ENCODE measurements at places on chromosomes 5 and 9.

DNA sequence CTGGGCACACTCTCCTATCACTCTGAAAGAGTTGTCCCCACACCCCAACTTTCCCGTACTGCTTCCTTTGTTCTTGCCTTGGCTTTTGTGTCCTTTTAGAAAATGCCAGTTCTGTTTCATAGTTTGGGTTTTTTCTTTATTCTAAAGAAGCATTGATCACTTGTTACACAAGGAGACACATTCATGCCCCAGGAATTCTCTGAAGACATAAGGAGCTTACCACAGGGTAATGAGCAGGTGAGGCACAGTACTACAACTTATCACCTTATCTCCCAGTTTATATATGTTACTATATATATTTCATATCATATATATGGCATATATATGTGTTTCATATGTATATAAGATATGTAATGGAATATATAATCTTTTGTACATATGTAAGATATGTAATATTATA is 6.5 kb upstream of the SSBP2 start:
- DNase-seq: no peak

GRCh38 chr5:114415760-114416159 is 53.9 kb downstream of the KCNN2 start:
- DNase-seq: no peak

GRCh38 chr9:34366365-34366764 is 10.3 kb downstream of the MYORG start:
- DNase-seq: no peak

GRCh38 chr5:172111852-172112225 is 76.2 kb downstream of the STK10 start:
- no peak for DNase-seq

- DNase-seq: peak; percentile 42
Observed at GRCh38 chr5:154484393-154485095, 6.5 kb upstream of the HAND1 start.

DNA sequence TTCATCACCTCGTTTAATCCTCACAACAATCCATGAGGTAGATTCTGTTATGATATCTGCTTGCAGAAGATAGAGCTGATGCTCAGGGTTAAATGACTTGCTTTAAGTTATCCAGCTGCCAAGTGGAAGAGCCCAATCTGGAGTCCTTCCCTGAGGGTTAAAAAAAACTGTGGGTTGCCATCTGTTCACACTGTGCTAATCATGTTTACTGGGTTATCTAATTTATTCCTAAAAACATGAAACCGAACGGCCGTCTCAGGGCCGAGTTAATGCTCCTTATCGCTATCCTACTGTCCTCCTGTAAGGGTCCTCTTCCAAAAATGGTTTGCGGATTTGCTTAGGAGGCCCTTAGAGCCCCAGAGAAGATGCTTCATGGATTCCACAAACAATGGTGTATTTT is 153.3 kb downstream of the YIPF5 start:
- DNase-seq: no peak

DNA sequence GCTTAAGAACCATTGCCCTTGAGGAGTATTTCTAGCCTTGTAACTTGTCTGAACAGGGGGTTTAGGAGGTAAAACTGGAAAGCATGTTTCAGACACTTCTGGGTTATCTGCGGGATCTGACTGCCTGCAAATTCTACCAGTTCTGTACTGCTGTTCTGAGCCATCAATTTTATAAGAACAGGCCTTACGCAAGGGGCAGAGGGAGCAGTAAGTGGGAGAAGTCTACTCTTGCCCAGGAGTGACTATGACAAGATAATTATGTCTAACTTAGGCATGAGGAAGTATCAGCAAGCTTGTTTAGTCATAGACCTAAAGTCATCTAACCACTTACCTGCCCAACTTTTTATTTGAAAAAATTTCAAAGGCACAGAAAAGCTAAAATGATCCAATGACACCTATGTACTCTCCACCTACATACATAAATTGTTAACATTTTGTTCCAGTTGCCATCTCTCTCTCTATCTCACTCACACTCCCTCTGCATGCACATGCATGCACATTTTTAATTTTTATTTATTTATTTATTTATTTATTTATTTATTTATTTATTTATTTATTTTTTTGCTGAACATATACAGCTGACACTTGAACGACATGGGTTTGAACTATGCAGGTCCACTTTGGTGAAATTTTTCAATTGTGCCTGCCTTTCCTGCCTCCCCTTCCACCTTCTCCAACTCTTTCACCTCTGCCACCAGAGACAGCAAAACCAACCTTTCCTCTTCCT is 18.4 kb upstream of the DEPDC1B start:
- DNase-seq: no peak

DNA sequence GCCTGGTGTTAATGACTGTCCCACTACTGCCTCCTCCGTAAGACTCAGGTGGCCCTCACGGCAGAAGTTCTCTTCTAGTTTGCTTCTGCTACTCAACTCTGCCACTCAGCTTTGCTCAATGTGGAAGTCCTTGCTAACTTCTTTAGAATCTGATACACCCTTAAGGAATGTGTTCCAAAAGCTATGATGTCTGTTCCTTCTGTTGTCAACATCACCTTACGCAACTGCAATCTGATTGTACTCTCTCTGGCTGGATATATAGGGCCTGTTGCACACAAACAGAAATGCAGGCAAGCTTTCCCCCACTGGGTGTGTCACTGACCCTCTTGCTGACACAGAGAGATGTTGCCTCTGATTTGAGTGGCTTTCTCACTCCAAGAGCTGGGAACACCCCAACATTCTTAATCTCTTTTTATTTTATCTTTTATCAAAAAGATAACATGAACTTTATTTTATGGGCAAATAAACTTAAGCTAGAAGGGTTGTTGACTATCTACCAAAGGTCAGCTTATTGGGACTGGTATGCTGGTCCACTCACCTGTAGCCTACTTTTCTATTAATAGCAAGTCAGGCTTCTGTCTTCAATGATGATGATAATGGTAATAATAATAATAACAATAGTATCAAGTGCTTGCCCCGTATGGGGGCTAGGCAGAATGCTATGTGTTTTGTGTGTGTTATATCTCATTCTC is 25.2 kb downstream of the TMEM252 start:
- no peak for DNase-seq

DNA sequence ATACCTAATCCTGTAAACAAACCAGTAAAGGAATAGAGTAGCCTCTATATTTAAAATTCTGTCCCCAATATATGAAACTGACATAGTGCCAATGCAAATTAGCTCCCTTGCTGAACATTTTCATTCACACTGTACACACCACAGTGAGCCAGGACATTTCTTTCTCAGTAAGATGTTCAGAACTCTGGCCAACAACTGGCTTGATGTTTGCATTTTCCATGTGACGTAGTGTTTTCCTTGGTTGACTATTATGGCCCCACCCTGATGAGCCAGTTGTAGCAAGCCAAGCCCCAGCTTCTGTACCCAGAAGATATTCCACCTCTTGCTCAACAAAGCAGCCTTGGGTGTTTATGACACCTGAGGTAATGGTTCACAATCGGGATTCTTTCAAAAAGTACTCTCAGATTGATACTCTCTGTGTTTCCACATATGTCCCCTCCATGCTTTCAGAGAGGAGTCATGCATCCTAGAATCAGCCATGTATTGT is 17.7 kb upstream of the ANXA1 start:
- DNase-seq: no peak

- peak; percentile 93 for DNase-seq
Observed at GRCh38 chr5:151696470-151697061, 9.9 kb upstream of the SPARC start.

GRCh38 chr5:142324136-142324870 is 518 bp downstream of the SPRY4 start:
- no peak for DNase-seq

DNA sequence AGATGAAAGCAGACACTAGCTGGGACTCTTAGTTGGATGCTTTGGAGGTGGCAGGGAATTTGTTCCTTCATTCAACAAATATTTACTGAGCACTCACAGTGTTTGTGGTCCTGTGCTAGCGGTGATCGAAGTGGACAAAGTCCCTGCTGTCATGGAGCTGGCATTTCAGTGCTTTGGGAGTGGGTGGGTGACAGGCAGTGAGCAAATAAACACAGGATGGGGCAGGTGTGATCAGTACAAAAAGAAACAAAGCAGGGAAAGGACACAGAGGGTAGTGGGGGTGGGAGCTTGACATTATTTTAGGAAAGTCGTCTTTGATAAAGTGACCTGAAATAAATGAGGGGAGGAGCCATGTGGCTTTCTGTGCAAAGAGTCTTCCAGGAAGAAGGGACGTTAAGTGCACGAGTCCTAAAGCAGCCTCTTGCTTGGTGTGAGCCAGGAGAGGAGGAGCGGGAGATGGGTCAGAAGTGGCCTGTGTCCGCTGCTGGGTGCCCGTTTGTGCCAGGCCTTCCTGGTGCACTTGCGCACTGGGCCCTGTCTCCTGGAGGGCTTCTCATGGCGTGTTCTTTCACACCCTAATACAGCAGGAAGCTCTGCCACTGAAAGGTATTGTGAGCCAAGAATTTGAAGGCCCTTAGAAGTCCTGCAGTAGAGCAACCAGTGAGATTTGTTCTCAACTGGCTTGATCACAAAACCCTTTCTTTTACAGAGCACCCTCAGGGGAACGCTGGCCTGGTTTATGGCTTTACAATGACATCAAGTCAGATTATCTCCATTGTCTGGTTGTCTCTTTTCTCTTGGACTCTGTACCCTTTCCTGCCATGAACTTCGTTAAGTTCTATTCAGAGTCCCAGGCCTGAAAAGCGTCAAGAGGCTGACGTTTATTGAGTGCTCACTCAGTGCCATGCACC is 14.8 kb downstream of the NDST1 start:
- DNase-seq: no peak

DNA sequence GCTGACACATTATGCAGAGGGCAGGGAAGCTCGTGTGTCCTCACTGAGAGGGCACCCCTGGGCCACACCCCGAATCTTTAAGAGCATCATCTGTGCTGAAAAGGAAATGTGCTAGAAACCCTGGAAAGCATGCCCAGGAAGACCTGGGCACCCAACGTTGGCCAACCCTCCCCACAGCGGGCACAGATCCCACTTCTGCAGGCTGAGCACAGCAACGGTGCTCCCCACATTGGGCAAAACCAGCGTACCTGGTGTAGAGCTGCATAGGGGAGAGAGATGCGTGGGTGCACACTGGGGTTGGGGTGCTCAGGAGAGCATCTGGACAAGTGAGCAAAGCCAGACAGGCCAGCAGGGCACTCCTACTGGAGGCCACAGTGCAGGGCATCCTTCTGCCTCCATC is 32.6 kb downstream of the ROR2 start:
- no peak for DNase-seq

DNA sequence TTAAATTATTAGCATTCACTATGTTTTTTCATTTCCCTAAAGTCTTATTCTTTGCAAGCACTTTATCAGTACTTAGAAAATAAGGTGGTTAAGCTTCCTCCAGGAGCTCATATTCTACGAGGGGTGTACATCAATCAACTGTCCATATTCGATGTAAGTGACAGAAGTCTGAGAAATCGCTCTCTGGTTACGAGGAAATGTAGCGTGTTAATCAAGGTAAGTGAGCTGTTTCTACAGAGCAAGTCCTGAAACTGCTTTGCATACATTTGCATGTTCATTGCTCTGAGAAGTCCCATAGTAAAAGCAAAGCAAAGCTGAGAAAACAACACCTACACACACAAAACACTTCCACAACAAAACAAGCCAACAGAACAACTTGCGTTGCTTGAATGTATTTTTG is 893.9 kb upstream of the DMAC1 start:
- no peak for DNase-seq

DNA sequence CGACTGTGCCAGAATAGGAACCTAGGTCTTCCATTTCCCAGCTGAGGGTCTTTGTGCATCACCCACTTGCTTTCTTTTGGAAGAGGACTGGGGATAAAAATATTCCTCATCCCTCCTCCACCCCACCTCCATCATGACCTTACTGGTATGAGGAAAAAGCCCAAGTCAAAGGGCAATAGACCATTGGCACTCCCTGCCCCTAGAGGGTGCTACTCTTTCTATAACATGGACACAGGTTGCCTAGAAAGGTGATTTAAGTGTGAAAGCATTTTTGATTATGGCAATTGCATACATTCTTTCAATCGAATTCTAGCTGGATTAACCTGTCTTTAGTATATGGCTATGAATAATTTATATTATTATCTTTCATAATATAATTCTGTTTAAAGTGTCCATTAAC is 22.8 kb upstream of the ZNF618 start:
- no peak for DNase-seq

DNA sequence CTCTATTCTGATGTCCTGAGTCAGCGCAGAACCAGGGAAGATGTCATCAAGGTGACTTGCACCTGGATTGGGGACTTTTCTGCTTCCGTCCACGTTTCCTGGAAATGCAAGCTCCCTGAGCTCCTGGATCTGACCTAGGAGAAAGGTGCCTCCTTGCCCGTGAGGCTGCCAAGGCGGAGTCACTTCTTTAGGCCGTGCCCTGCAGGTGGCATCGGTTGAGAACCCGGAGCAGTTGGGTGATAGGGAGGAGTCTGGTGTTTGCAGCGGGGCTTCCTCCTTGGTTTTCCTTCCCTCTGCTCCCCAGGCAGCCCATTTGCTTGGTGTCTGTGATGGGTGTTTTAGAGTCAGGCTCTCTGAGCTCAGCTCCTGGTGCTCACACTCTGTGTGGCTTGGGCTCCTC is 15.2 kb downstream of the NANS start:
- DNase-seq: no peak

DNA sequence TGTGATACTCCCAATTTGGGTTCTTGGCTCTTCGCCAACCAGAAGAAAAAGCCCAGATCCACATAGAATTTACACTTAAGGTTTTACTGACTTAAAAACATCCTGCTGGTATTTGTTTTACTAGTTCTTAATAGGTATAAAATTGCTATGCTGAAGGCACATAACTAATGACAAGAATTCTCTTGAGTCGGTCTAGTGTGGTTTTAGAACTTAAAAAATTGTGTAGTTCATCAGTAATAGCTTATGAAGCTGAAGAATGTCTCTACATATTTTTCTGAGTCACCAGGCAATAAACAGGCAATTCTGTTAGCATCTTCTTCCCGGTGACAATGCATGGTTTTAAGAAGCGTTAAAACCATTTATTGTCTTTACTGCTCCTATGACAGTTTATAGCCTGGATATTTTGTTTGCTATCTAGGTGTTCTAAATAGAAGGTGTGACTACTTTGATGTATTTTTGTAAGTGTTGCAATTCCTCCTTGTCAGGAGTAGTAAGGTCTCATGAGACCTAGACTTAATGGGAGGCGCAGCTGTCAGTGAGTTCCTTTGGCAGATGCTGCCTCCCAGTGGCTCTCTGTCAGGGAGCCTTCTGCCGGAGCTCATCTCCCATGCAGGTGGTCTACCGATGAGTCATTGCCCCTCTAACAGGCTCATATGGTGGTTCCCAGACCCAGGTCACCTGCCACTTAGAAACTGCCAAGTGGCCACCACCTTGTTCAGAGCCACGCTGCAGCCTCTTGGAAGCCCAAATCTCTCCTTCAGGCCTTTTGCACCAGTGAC is 173.8 kb downstream of the MAST4 start:
- no peak for DNase-seq

GRCh38 chr9:110161940-110162339 is 46.0 kb downstream of the C9orf152 start:
- DNase-seq: no peak

DNA sequence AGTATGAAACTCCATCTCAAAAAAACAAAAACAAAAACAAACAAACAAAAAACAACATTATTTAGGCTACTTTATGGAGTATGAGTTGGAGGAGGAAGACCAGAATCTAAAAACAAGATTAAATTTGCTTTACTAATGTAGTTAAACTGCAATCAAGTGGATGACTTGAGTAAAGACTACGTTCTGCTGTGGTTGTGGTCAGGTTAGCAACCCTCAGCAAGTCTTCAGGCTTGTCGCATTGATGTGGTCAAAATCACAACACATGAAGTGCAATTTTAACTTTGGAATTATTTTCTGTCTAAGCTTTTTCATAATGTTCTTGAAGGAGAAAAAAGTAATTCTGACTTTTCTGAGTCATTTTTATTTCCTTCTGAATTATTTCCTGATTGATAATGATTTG is 43.1 kb downstream of the PDE6A start:
- no peak for DNase-seq

All from ascending aorta (tissue), 2 donors.